ENCODE measurements at places on chromosomes 6 and 20. TPM values are rescaled to one million over a fixed set of nuclear protein-coding genes. Genes with fewer than 3 reads are reported as not detected.
A peak's percentile ranks its signal among the peaks of the same experiment; 100 is the strongest.

Gene RAD21L1
- not detected for total RNA-seq

DNA sequence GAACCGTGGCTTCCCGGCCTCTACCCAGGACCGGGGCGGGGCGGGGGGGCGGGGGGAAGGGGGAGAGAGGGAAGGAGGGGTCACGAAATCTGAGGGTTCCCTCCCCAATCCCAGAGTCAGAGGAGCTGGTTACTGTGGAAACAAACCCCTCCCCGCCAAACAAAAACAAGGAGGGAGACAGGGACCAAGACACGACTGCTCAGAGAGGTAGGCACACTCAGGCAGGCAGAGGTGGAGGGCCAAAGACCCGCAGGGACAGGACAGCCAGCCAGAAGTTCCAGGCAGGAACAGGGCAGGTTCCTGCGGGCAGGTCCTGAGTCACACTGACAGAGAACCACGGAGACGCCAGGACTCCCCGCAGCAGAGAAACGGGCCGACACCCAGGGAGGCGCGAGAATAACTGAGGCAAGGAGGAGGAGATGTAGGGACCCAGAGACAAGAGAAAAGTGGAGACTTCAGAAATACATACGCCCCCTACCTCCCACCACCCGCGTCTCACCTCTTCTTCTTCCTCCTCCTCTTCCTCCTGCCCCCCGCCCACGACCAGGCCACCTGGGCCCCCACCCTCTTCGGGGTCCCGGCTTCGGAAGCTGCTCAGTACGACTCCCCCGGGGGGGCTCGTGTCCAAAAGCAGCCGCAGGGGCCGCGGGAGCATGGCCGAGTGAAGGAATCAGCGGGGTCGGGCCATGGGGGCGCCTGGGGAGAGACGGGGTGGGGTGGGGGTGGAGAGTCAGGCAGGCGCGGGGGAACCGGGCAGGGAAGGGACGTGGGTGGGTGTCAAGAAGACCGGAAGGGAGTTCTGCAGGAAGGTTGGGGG lies 578 bp downstream of the RGL2 start:
- no peaks in the 10 kb centered on the region for H3K27me3 ChIP-seq
- peak; percentile 91 for DNase-seq
- H3K36me3 ChIP-seq, result peaks cover 25% of the 10 kb centered on the region
- no peak overlapping the region for H3K27ac ChIP-seq

- H3K27me3 ChIP-seq, result no peaks in the 10 kb centered on the region
- H3K4me1 ChIP-seq, result peaks cover 4% of the 10 kb centered on the region
- H3K27ac ChIP-seq, result no peak overlapping the region
- no peaks in the 10 kb centered on the region for H3K36me3 ChIP-seq
- no peak overlapping the region for H3K4me3 ChIP-seq
Measured at GRCh38 chr6:4802312-4802935, 26.2 kb downstream of the CDYL start.

Gene CLDN20
- not detected for total RNA-seq

Gene DOK5
- 4.5 TPM for total RNA-seq

Gene HEY2
- 6.6 TPM for total RNA-seq

Gene TNFRSF6B
- 0.86 TPM for total RNA-seq

Gene LY6G6C
- 0.24 TPM for total RNA-seq

- no peak overlapping the region for H3K27ac ChIP-seq
- no peaks in the 10 kb centered on the region for H3K4me1 ChIP-seq
- no peak overlapping the region for H3K4me3 ChIP-seq
- H3K36me3 ChIP-seq, result no peaks in the 10 kb centered on the region
- H3K27me3 ChIP-seq, result no peaks in the 10 kb centered on the region
Measured at GRCh38 chr20:58612121-58612691, 38.9 kb upstream of the STX16 start.

DNA sequence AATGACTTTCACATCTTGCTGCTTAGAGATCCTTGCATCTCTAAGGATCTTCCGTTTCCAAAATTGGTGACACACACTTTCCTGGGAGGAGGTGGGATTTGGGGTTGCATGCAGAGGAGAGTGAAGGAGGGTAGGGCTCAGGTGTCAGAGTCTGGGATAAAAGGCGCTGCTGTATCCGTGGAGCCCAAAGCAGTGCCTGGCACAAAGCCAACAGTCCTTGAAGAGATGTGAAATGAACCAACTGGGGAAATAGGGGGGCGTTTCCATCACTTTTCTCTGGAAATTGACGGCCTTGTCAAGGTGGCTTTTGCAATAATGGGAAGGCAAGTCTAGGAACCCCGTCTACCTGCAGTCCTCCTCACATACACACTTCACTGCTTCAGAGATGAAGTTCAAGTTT lies 59.5 kb upstream of the NELFCD start:
- H3K36me3 ChIP-seq, result no peaks in the 10 kb centered on the region
- H3K4me3 ChIP-seq, result no peak overlapping the region
- no peaks in the 10 kb centered on the region for H3K27me3 ChIP-seq

Gene ZNF334
- total RNA-seq, result 17.2 TPM

DNA sequence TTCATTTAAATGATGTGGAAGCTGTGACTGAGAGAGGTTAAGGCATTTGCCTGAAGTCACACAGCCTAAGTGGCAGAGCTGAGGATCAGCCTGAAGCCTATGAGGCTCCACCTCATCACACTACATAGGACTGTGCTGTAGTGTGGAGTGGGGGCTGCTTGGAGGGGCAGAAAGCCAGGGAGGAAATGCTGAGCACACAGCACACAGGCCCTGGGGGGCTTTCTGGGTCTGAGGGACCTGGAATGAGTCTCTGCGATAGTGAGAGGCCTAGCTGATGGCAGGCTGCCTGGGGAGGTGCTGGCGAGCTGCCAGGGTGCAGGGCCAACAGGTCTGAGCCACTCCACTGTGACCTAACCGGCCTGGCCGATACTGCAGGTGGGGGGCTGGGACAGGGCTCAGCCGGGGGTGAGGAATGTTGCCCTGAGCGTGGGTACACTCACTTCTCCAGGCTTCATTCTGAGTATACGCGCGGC lies 2.2 kb upstream of the ARHGAP40 start:
- H3K4me3 ChIP-seq, result no peak overlapping the region
- no peaks in the 10 kb centered on the region for H3K27me3 ChIP-seq
- H3K4me1 ChIP-seq, result no peaks in the 10 kb centered on the region
- H3K36me3 ChIP-seq, result peaks cover 5% of the 10 kb centered on the region
- H3K27ac ChIP-seq, result no peak overlapping the region
- no peak for DNase-seq

GRCh38 chr6:138520463-138520862 lies 21.2 kb upstream of the NHSL1 start:
- no peak overlapping the region for H3K27ac ChIP-seq
- no peak overlapping the region for H3K4me3 ChIP-seq
- DNase-seq, result no peak
- peaks cover 10% of the 10 kb centered on the region for H3K36me3 ChIP-seq
- no peaks in the 10 kb centered on the region for H3K4me1 ChIP-seq

Data from H9 (cell line).